ENCODE measurements at places on chromosomes 4 and X.

GRCh38 chrX:72081605-72082320 is 50.0 kb downstream of the RTL5 start:
- H3K4me1 ChIP-seq, result no peaks in the 10 kb centered on the region
- H3K27me3 ChIP-seq, result no peaks in the 10 kb centered on the region
- no peak overlapping the region for H3K4me3 ChIP-seq
- no peaks in the 10 kb centered on the region for H3K36me3 ChIP-seq

DNA sequence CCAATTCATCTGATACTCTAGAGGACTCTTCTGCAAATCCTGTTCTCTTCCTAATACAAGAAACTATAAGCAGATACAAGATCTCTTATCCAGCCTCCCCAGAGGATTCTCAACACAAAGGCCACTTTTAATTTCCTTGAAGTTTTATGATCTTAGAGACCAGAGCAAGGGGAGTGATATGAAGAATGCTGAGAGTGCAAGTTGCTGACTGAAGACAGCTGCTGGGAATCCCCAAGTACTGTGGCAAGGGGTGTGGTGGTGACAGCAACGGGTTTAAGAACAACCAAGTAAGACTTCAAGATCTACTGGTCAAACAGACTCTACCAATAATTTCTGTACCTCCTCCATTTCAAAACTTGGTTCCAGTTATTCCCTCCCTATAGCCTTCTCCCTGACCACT is 7.0 kb downstream of the AMMECR1 start:
- no peaks in the 10 kb centered on the region for H3K36me3 ChIP-seq
- no peaks in the 10 kb centered on the region for H3K4me1 ChIP-seq
- H3K4me3 ChIP-seq, result no peak overlapping the region
- DNase-seq, result no peak
- no peaks in the 10 kb centered on the region for H3K27me3 ChIP-seq

- H3K36me3 ChIP-seq, result no peaks in the 10 kb centered on the region
- H3K4me3 ChIP-seq, result peak within 1 kb of the TSS; percentile 56
- peaks cover 14% of the 10 kb centered on the region for H3K4me1 ChIP-seq
- H3K27me3 ChIP-seq, result no peaks in the 10 kb centered on the region
These were observed at the start of gene ARSJ for GRCh38 chr4:113979148-113979904. Gene ARSJ, minus strand, starts transcription at chr4:113979647. Its CDS starts 813 bp downstream, at chr4:113978834.

- no peak for DNase-seq
- H3K27me3 ChIP-seq, result no peaks in the 10 kb centered on the region
- H3K27ac ChIP-seq, result no peak overlapping the region
- no peaks in the 10 kb centered on the region for H3K4me1 ChIP-seq
- no peaks in the 10 kb centered on the region for H3K36me3 ChIP-seq
These were observed 153.6 kb downstream of the QDPR start for GRCh38 chr4:17358241-17358640.

DNA sequence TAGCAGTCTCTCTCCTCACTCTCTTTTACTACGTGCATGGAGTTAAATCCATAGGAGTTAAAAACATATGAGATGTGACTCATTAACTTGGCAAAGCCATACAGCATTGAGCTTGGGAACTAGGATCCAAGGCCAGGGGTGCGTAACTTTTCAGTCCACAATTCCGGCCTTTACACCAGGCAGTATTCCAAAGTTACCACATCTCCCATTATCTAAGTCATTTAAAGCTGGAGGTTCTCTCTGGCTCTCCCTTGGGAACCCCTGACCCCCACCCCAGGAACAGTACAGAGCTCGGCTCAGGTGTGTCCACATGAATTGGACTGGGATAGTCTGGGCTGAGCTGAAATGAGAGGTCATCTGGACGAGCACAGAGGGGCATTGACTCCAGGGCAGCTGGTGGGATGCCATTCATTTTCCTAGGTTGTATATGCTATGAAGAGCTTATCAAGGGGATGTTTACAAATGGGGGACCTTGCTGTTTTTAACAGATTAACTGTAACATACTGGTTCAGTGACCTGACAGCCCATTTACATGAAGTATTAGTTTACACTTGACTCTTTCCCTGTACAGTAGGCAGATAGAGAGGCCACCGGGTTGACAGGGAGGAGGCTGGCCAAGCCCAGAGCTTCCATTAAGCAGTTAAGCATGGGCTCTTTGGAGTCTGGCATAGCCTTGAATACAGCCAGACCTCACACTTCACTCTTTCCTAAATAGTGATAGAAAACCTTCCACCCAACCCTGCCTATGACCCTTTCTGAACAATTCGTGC is 128.8 kb downstream of the RAB28 start:
- H3K27me3 ChIP-seq, result no peaks in the 10 kb centered on the region
- H3K36me3 ChIP-seq, result no peaks in the 10 kb centered on the region
- DNase-seq, result no peak
- no peaks in the 10 kb centered on the region for H3K4me1 ChIP-seq
- H3K4me3 ChIP-seq, result no peak overlapping the region
- H3K27ac ChIP-seq, result no peak overlapping the region

DNA sequence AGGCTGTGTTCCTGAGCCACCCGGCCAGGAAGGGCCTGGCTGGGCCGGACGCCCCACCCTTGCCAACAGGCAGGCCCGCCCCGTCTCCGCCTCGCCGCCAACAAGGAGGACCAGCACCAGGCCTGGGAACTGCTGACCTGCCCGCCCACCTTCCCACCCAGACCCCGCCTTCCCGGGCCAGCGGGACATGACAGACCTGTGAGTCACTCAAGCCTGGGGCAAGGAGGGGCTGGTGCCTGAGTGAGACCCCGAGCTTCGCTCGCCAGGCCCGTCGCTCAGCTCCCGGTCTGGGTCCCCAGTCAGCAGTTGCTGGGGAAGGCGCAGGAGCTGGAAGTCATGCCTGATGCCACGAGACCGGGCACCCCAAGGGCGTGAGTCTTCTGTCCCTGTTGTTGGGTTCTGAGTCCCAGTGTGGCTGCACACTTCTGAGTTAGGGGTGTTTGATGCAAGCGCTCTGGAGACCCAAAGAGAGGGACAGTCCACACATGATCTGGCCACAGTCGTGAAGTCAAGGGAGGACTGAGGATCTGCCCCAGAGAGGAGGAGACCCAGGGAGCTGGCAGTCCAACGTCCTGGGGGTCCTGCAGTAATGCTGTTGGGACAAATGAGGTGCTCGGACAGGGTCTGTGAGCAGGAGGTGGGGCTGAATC is at the start of gene DNASE1L1:
Gene DNASE1L1 (minus strand): TSS at position 33 of the 650 bp plus-strand sequence. CDS start 3,686 bp downstream, outside the sequence.
- peak within 1 kb of the TSS; percentile 36 for H3K4me3 ChIP-seq
- peak; percentile 84 for DNase-seq
- H3K4me1 ChIP-seq, result peaks cover 21% of the 10 kb centered on the region
- H3K27me3 ChIP-seq, result no peaks in the 10 kb centered on the region

- no peaks in the 10 kb centered on the region for H3K36me3 ChIP-seq
- no peak for DNase-seq
- H3K4me1 ChIP-seq, result peaks cover 47% of the 10 kb centered on the region
These were observed 6.8 kb downstream of the BCOR start for GRCh38 chrX:40090961-40091360.

GRCh38 chrX:107619885-107620322 is 8.4 kb upstream of the PRPS1 start:
- H3K27ac ChIP-seq, result no peak overlapping the region
- peak; percentile 38 for DNase-seq
- no peak overlapping the region for H3K4me3 ChIP-seq

- H3K36me3 ChIP-seq, result no peaks in the 10 kb centered on the region
- H3K4me1 ChIP-seq, result no peaks in the 10 kb centered on the region
- no peak overlapping the region for H3K27ac ChIP-seq
- no peaks in the 10 kb centered on the region for H3K27me3 ChIP-seq
These were observed 91.6 kb downstream of the SOWAHB start for GRCh38 chr4:76806346-76806745.

GRCh38 chrX:41923211-41923977 is at the start of gene CASK:
Gene CASK, minus strand, starts transcription at chrX:41923554. Its CDS starts 566 bp downstream, at chrX:41922988.
- H3K27ac ChIP-seq, result peak within 1 kb of the TSS; percentile 84
- H3K36me3 ChIP-seq, result no peaks in the 10 kb centered on the region
- H3K27me3 ChIP-seq, result no peaks in the 10 kb centered on the region
- no peaks in the 10 kb centered on the region for H3K4me1 ChIP-seq
- H3K4me3 ChIP-seq, result peak within 1 kb of the TSS; percentile 64

- no peaks in the 10 kb centered on the region for H3K27me3 ChIP-seq
- no peaks in the 10 kb centered on the region for H3K36me3 ChIP-seq
- no peak overlapping the region for H3K4me3 ChIP-seq
- DNase-seq, result no peak
- no peak overlapping the region for H3K27ac ChIP-seq
These were observed 22.7 kb upstream of the GRPR start for GRCh38 chrX:16100673-16101072.

DNA sequence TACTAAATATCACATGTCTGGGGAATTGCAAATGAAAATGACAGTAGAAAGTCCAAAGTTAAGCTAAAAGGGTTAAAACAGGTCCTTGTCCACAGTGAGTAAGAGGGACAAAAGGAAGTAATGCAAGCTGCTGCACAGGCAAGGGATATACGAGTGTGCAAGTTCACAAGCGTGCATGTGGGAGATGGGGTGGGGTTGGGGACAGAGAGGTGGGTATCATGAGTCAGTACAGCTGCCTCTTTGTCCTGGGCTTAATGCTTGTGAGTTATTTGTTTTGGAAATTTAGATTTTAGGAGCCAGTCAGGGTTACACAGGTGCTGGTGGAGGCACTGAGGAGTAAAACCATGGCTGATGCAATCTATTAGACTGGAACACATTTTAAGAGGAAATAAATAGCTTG is 3.3 kb upstream of the GPRASP2 start:
- H3K27ac ChIP-seq, result no peak overlapping the region
- no peaks in the 10 kb centered on the region for H3K27me3 ChIP-seq
- no peaks in the 10 kb centered on the region for H3K36me3 ChIP-seq
- no peaks in the 10 kb centered on the region for H3K4me1 ChIP-seq

DNA sequence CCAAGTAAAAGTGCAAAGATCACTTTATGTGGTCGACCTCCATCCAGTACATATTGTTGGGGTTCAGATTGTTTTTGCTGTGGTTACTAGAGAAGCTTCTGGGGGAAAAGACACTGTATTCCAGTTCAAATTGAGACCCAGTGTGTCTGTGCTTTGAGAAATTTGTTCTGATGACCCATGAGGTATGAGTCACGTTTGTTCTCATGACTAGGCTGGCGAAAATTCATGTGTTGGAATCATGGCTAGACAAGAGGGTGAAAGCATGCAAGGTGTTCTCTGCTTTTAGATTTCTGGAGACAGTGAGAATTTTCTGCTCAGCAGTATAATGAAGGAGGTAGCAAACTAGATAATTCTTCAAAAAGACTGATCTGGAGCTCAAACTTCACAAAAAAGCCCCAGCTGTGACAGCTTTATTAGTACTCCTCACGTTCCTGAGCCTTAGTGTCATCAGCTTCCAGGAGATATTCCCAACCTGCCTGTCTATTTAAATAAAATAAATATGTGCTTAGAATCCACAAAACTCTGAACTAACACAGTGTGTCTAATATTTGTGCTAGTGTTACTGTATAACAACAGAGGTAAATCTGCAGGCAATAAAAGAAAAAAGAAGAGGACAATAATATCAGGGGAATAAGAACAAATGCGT is 24.4 kb upstream of the FAM47B start:
- H3K4me3 ChIP-seq, result no peak overlapping the region
- no peaks in the 10 kb centered on the region for H3K4me1 ChIP-seq
- H3K27me3 ChIP-seq, result no peaks in the 10 kb centered on the region
- H3K27ac ChIP-seq, result no peak overlapping the region

- no peak overlapping the region for H3K4me3 ChIP-seq
- DNase-seq, result no peak
- no peaks in the 10 kb centered on the region for H3K27me3 ChIP-seq
- H3K36me3 ChIP-seq, result no peaks in the 10 kb centered on the region
- no peaks in the 10 kb centered on the region for H3K4me1 ChIP-seq
These were observed 427.9 kb upstream of the SPANXN1 start for GRCh38 chrX:144819406-144819805.

DNA sequence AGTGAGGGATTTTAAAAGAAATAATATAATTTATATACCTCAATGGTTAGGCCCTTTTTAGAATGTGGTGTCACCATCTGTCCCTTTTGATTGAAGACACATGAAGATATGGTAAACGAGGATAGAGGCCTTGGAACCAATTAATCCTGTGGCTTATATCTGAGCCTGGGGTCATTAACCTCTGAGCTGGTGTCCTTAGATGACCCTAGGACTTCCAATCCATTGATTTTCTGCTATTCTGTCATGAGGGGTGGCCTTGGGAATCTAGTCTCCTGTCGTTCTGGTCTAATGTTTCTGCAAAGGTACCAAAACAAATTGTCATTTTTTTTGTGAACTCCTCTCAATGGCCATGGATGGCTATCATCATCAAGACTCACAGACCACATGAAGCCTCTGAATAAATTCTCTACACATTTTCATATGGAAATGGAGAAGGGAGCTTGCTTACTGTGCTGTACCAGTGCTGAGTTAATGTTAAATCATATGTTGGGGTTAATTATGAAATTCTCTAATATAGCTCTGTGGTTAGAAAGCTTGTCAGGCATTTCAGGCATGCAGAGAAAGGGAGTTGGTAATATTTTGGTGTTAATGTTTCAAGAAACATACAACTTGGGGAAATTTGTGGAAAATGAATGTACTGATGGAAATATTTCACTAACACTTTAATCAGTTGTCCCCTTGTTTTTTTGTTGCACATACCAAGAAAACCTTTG is 204.2 kb upstream of the IL15 start:
- no peaks in the 10 kb centered on the region for H3K27me3 ChIP-seq
- no peak overlapping the region for H3K27ac ChIP-seq
- H3K4me1 ChIP-seq, result no peaks in the 10 kb centered on the region
- DNase-seq, result no peak

DNA sequence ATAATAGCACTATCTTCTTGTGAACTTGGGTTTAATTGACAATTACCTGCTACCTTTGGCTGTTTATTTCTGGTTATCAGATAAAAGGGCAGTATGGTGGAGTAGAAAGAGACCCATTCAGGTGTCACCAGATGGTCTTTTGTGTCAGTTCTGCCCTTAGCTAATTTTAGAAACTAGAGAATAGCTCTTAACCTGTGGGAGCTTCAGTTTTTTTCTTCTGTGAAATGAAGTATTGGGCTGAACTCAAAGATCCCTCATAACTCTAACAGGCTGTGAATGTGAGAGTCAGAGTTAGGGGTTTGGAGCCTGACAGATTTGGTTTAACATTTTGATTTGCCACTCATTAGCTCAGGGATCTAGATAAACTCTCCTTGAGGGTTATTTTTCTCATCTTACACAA is 335.2 kb downstream of the PPP1R2C start:
- H3K27me3 ChIP-seq, result no peaks in the 10 kb centered on the region
- H3K36me3 ChIP-seq, result no peaks in the 10 kb centered on the region
- no peak for DNase-seq

GRCh38 chr4:162104459-162105124 is 59.2 kb downstream of the FSTL5 start:
- no peak for DNase-seq
- no peaks in the 10 kb centered on the region for H3K27me3 ChIP-seq
- no peaks in the 10 kb centered on the region for H3K36me3 ChIP-seq

GRCh38 chr4:67871867-67872266 is 11.9 kb downstream of the TMPRSS11D start:
- no peak overlapping the region for H3K4me3 ChIP-seq
- no peaks in the 10 kb centered on the region for H3K4me1 ChIP-seq
- no peak for DNase-seq

- H3K4me1 ChIP-seq, result no peaks in the 10 kb centered on the region
- H3K36me3 ChIP-seq, result peaks cover 20% of the 10 kb centered on the region
- H3K27me3 ChIP-seq, result no peaks in the 10 kb centered on the region
- H3K4me3 ChIP-seq, result no peak overlapping the region
- no peak for DNase-seq
These were observed 25.6 kb downstream of the ZRSR2 start for GRCh38 chrX:15815779-15816437.

GRCh38 chr4:41455206-41455605 is 82.8 kb upstream of the LIMCH1 start:
- no peak for DNase-seq
- H3K4me1 ChIP-seq, result no peaks in the 10 kb centered on the region
- H3K27me3 ChIP-seq, result no peaks in the 10 kb centered on the region
- H3K36me3 ChIP-seq, result no peaks in the 10 kb centered on the region
- no peak overlapping the region for H3K27ac ChIP-seq
- no peak overlapping the region for H3K4me3 ChIP-seq

- no peaks in the 10 kb centered on the region for H3K27me3 ChIP-seq
- H3K36me3 ChIP-seq, result no peaks in the 10 kb centered on the region
- peak overlapping the region; percentile 97 for H3K27ac ChIP-seq
- DNase-seq, result no peak
- peak overlapping the region; percentile 74 for H3K4me3 ChIP-seq
These were observed 69.6 kb downstream of the NOCT start for GRCh38 chr4:139085141-139085540.
